Smooth muscle cell of the brain vasculature (primary cell): ENCODE measurements at places on chromosomes 4 and X.

- no peak for DNase-seq
Measured at GRCh38 chr4:1208266-1208961, 36.0 kb upstream of the SPON2 start.

- DNase-seq: no peak
Measured at GRCh38 chrX:140822861-140823260, 113.3 kb downstream of the LINC00632 start.

DNA sequence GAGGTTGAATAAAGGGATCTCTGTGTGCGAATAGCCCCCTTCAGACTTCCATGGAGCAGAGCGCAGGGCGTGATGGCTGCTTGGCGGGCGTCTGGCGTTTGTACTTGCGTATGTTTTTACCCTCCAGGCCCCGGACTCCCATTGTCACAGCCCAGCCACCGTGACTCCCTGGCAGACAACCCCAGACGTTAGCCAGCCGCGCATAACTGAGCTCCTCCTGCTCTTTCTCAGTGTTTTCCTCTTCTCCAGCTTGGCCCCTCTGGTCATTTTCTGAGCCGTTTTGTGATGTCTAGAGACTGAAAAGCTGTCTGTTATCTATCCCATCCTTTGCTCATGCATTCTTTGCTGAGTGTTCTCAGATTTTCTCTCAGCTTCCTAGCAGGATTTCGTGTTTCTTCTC, 54.3 kb downstream of the IGFBP7 start:
- DNase-seq: no peak

DNA sequence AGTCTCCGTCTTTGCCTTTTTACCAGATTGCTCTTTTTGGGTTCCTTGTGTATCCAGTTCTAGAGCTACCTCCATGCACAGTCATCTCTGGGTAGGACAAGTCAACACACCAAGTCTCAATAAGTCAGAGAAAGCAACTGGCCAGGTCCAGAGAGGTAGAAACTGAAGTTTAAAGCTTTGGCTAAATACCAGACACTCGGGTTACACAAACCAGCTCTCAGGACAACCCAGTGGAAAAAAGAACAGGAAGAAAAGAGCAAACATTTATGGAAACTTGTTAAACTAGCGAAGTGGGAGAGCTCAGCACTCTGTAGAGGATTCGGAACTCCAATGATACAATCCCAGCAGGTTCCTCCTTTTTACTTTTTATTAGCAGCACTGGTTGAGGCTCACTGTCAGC, 291.0 kb upstream of the CPEB2 start:
- no peak for DNase-seq

GRCh38 chr4:151195801-151196200, 81.2 kb upstream of the PRSS48 start:
- DNase-seq: no peak

- no peak for DNase-seq
Measured at GRCh38 chr4:73653695-73654106, 33.5 kb upstream of the RASSF6 start.

DNA sequence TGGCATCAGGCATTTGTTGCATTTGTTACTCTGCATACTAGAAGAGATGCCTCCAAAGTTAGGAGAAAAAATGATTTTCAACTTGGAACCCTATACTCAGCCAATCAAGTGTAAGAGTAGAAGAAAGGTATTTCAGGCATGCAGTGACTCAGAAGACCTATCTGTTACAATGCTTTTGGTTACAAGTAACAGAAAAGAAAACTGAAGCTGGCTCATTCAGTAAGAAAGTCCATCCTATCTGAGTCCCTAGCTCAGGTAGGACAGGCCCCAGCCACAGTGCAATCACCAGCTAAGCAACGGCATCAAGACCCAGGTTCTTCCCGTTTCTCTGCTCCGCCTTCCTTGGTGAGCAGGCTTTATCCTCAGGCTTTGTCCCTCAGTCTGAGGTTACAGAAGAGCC, 23.3 kb downstream of the MECP2 start:
- DNase-seq: no peak

DNA sequence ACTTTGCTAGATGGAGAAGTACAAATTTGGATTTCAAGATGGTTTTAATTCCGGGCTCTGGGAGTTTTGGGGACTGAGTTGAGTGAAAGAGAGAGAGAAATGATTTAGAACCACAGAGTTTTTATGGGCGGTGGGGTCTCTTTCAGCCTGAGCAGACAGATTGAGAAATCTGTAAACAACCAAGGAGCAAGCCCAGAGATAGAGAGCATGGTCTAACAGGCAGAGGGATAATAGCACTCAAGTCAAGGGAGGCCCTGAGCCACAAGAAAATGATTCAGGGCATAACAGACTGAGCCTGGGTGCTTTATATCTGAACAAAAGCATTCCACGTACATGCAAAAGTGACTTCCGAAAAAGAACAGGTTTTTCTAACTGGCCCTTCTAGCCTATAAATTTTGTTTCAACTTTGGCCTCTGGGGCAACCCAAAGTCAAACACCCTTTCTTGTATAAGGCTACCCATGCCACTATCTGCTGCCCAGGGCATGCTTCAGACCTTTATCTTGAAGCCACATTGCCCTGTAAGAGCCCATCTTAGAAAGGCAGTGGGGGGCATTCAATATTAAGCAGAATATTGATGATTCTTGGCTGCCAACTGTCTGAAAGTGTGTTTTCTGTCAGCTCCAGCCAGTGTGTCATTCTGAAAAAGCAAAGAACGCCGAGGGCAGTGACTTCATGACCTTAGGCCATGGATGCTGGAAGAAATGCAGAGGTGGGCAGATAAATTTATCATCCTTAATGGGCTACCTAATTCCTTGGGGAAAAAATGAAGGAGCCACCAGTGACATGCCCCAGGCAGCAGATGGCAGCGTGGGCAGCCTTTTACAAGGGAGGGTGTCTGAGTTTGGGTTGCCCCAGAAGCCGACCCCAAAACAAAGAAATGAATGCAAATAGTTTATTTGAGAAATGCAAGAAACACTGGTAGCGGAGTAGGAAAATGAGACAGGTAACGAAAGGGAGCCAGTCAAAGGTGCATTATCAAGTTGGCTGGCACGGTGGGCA, 637.6 kb downstream of the MID1IP1 start:
- DNase-seq: no peak

DNA sequence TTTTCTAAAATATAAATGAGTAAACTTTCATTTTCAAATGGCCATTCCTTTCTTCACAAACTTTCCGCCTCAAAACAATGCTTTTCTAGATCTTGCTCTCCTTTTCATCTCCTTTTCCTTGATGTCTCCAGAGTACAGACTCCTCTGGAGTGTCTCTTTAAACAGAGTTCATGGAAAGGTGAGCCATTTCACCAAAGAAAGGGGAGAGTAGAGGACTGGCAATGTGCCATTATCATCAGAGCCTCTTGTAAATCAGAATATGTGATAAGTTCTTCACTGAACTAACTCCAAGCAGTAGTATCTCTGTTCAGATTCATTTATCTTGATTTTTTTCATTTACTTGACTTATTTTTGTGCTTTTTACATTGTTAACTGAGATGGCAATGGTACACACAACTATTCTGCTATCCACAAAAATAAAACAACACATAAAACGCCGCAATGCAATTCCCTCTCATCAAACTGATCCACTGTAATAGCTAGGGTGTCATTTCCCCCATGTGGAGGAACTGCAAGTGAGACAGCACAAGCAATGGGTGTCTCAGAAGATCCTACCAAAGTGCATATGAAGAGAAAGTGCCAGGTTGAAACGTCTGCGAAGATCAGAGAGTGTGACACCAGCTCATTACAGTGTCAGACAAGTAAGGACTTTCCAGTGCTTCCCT, 125.4 kb downstream of the RASL11B start:
- DNase-seq: no peak

DNA sequence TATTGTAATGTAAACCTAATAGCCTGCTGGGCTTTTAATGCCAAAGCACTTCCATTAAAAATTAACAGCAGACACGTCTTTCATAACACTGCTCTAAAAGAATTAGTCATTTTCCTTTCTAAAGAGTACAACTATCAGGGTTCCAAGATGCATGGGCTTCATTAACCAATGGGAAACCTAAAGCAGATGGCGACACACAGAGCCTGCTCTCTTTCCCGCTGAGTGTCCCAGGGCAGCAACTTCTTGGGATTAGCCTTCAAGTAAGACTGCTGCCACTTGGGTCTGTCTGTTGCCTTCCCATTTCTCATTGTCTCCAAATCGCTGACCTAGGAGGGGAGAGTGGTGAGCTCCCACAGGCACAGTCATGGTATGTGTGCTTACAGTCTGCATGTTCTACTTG, 14.0 kb upstream of the PHKA2 start:
- DNase-seq: no peak

DNA sequence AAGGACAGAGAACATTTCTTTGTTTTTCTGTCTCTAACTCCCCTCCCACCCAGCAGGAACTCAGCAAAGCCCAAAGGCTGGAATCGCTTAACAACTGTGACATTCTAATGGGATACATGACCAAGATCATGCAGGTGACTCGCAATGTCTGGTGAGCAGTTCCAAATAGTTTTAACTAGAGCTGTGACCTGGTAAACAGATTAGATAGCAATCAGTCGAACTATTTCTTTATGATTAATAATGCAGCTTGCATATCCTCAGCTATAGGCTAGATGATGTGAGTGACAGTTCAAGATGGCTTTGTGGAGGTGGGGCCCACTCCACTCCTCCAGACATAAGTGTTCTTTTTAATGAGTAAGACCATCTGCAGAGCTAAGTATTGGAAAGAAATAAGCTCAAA, 20.0 kb upstream of the GABRE start:
- no peak for DNase-seq

- no peak for DNase-seq
Measured at GRCh38 chrX:14026121-14026520, 3.6 kb downstream of the GEMIN8 start.

DNA sequence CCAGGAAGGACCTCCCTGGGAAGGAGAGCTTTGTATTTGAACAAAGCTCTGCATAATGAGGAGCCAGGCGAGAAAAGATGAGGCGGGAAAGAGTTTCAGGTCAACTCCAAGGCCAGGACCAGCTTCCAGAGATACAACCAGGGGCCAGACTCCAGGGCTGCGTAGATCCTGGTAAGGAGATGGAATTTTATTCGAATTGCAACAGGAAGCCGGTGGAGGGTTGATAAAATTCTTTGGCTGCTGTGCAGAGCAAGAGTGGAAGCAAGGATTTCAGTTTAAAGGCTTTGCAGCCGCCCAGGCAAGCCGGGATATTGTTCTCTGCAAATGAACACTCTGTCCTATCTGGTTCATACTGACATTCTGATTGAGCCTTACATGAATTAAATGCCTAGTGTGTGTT, 40.2 kb upstream of the CBR4 start:
- DNase-seq: no peak

- DNase-seq: no peak
Measured at GRCh38 chr4:37431417-37431743, 186.8 kb downstream of the NWD2 start.

GRCh38 chr4:87465739-87466366, 43.5 kb downstream of the NUDT9 start:
- peak; percentile 23 for DNase-seq

DNA sequence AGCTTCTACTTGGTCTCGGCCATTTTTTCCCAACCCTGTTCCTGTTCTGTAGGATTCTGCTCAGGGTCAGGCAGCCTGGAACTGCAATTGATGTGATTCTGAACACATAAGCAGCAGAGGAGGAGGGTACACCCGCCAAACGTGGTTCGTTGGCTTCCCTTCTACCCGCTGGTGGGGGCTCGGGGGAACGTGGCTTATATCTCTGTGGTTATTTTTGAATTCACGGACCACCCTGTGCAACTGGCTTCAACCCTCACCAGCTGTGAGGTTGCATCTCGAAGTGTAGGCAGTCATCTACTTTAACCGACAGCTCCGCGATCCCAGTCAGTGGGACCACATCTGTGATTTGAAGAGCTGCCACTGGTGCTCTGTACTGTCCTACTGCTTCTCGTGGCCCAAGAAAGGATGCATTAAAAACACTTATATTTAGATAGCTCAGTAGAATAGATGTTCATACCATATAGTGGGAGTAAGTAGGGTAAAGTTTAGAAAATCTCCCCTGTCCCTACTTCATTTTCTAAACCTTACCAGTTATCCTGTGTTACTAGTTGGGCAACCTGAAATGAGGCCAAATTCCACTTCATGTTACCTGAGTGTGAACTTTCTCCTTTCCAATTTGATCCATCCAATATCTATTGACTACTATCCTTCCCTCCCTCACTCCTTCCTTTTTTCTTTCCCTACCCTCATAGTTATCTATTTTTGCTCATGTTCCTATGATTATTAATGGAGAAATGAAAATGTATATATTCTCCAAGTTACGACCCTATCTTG, 80.4 kb upstream of the BCOR start:
- no peak for DNase-seq

- no peak for DNase-seq
Measured at GRCh38 chr4:140236654-140237169, 82.7 kb upstream of the MAML3 start.

GRCh38 chr4:6052679-6053078, 34.4 kb upstream of the C4orf50 start:
- DNase-seq: no peak

DNA sequence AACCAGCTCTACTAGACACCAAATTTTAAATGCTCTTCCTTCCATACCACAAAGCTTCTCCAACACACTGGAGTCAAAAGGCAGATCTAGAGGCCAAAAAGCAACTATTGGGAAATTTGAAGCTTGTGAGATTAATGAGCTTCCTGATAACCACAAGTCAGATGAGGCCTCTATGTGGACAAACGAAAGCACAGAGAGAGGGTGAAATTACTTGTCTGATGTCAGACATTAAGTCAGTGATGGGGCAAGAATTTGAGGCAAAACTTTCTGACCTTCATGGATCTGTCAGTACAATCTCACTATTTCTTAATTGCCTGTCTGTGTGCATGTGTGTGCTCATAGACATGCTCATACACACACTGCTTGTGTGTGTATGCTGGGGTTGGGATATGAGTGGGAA, 103.6 kb downstream of the GUCY2F start:
- no peak for DNase-seq

DNA sequence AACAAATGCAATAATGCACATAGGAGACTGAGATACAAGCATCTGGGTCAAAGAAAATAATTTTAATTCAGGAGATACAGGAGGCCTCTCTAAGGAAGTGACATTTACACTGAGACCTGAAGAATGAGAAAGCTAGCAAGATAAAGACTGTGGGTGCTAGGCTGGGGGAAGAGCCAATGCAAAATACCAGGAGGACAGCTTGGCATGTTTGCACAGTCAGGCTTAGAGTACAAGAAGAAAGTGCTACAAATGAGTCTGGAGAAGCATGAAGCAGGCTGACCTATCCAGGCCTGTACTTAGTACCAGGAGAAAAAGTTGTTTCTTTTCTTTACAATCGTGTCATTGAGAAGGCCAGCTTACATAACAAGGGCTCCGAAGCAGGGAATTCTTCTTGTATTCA, 56.9 kb downstream of the GABRB1 start:
- DNase-seq: no peak

DNA sequence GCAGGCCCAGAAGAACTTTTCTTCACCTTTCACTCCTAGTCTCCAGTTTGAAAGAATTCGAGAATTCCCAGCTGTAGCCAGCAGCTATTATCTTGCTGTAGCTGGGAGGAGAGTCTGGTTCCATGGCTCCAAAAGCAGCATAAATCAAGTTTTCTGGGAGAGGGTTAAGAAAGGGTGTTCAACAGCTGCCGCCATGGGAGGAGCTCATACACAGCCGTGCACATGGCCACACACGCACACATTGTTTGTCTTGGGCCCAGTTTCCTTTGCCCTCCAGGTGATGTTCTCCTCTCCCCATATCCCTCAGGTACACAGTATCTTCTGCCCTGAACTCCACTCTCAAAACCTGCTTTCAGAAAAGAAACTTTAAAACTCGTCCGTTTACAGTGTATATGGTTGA, 4.1 kb upstream of the GPC3 start:
- DNase-seq: no peak

GRCh38 chr4:156158747-156159146, 205.1 kb upstream of the CTSO start:
- DNase-seq: no peak

- no peak for DNase-seq
Measured at GRCh38 chr4:111398906-111399330, 746.3 kb upstream of the FAM241A start.
